ENCODE measurements at places on chromosomes 13 and 19.

DNA sequence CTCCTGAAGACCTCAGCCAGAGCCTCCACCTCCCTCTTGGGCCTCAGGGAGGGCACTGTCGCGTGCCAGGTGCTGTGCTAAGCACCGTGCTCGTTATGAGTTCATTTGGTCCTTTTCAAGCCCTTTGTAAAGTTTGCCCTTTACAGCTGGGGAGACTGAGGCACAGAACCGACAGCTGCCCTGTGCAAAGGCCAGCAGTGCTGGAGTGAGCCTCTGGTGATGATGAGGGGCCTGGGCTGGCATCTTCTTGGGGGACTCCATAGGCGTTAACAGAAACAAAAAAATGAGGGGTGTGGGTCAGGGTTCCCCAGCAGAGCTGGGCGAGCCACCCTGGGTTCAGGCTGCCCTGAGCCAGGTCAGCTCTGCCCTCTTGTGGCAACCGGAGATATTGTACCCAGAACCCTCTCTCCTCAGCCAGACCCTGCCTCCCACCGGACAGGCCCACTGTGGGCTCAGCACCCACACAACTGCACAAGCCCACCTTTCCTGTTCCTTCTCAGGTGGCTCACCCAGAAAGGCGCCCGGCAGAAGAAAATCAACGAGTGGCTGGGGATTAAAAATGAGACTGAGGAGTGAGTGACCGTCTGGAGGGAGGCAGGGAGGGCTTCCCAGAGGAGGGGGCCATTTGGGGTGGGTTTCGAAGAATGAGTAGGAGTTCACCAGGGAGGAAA, 5.5 kb upstream of the IFI30 start:
- peak; percentile 29 for DNase-seq

DNA sequence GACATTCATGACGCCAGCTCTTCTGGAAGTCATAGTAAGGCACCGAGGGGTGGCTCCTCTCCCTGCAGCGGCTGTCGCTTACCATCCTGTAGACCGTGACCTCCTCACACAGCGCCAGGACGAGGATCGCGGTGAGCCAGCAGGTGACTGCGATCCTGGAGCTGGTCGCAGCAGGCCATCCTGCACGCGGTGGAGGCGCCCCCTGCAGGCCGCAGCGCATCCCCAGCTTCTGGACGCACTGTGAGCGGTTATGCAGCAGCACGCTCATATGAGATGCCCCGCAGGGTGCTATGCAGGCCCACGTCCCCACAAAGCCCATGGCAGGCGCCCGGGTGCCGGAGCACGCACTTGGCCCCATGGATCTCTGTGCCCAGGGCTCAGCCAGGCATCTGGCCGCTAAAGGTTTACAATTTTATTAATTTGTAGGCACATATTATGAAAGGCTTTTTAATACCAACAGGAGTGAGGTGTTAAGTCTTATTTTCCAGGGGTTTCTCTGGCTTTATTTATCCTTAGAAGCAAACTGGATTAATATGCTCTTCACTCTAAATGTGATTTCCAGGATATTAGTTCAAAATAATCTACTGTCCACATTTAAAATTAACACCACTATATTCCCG, 35.6 kb upstream of the PSPC1 start:
- DNase-seq: no peak

GRCh38 chr13:97559981-97560380, 126.0 kb downstream of the RAP2A start:
- DNase-seq: no peak

DNA sequence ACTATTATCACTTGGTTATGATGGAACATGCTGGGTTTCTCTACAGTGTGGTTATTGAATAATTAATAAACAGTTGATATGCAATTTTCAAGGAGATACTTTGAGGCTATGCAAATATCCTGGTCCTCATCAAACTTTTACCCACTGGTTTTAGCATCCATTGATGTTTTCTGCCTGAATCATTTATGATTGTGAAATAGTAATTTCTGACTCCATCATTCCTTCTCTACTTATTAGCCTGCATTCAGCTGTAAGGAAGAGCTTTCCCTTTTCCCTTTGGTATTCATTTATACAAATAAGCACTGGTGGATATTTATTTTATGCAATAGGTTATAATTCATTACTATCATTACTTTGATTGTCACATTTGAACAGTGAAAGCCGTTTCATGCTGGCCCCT, 13.9 kb upstream of the DNAJC15 start:
- peak; percentile 42 for DNase-seq
